ENCODE measurements at places on chromosomes 3 and 15.

DNA sequence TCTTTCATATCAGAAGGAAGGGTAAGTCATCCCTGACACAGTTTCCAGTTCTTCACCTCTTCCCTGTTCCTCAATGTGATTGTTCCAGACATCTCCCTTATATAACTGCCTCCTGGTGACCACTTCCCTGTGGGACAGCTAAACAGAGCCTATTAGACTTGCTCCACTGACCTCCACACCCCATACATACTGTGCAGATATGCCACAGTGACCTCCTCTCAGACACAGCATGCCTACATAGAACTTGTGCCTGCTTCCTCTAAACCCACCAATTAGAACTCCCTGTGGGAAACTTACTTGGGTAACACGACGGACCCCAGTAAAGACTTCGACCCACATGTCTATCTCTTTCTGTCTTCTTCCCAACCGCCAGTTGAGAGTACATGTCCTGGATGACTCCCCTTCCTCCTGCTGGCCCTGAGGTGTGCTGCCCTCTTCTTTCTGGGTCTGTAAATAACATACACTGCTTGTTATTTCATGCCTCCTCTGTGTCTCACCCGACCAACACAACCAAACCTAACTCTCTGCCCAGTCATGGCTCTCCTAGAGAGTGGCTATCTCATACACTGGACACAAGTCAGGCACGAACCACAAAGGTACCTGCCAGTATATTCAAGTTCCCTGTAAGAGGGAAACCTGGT, 53.0 kb downstream of the IGSF11 start:
- DNase-seq: no peak

DNA sequence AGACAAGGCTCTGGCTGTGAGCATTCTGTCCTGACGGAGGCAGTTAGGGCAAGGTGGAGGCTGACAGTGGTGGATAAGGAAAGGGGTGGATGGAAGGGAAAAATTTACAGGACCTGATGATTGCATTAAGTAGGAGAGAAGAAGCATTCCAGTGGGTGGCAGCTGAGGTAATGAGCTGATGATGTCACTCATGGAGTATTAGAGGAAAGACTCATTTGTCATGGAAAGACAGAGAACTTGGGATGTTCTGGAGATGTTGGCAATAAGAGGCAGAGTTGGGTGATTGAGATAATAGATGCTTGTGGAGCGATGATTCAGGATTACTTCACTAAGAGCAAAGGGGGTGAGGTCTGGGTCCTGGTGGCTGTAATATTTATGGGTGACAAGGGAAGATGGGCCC, 63.6 kb upstream of the SCN5A start:
- no peak for DNase-seq

GRCh38 chr3:27976933-27977332, 254.8 kb upstream of the EOMES start:
- DNase-seq: peak; percentile 11

- no peak for DNase-seq
These were observed 10.1 kb upstream of the ITGA11 start for GRCh38 chr15:68442041-68442440.

- no peak for DNase-seq
These were observed 188.9 kb downstream of the TLE3 start for GRCh38 chr15:69908590-69909420.

DNA sequence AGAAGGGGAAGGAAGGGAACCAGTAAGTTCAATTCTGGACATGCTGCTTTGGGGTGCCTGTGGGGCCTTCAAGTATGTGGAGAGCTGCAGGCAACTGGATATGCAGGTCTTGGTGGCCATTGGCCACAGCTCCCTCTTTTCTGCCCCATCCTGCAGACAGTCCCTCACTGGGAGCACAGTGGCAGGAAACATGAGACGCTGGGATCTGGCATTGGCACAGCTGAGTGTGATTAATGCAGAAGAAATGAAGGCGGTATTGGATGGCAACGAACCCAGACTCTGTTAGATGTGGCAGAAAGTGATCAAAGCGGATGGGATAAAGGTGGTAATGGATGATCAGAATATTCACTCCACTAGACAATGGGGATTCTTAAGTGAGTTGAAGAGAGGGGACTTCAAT, 23.2 kb upstream of the VPS8 start:
- no peak for DNase-seq

DNA sequence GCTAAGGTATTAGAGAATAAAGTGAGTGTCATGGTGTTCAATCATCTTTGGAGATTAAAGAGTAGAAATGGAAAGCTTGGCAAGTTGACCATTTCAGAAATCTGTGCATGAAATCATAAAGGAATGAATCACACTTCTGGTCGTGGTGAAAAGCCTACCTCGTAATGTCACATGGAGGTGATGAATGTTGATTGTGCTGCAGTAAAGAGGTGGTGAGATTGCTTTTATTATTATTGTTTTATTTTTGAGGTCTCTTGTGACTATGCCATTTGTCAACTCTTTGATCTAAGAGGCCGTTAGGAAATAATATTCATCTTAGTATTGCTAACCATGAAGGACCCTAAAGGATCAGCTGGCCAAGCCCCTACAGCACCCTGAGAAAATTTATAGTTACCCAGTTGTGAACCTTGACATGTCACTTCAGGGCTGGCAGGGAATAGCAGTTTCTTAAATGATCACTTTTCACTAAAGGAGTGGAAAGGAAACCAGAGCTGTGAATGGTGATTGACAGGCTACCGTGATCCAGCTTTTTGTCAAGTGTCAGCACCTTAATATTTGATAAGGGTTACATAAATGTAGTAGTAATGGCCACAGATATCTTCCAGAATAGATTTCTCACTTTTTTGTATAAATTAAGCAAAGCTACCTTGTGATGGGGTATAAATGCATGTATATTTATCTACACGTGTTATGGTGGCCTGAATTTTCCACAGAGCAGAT, 203.9 kb downstream of the PTPRG start:
- no peak for DNase-seq

DNA sequence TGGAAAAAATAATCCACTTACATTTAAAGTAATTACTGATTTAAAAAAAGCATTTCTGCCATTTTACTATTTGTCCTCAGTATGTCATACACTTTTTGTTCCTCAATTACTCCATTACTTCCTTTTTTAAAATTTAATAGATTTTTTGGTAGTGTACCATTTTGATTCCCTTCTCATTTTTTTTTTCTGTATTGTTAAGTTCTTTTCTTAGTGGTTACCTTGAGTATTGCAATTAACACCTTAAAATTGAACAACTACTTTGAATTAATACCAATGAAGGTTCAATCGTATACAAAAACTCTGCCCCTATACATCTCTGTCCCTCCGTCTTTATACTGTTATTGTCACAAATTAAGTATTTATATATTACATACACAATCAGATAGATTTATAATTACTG, 240.6 kb upstream of the LMCD1 start:
- DNase-seq: no peak

GRCh38 chr3:62529230-62529629, 155.9 kb upstream of the FEZF2 start:
- DNase-seq: no peak

GRCh38 chr3:98990657-98991056, 89.2 kb upstream of the DCBLD2 start:
- DNase-seq: no peak

- no peak for DNase-seq
These were observed 25.2 kb upstream of the TFDP2 start for GRCh38 chr3:142174559-142174958.

DNA sequence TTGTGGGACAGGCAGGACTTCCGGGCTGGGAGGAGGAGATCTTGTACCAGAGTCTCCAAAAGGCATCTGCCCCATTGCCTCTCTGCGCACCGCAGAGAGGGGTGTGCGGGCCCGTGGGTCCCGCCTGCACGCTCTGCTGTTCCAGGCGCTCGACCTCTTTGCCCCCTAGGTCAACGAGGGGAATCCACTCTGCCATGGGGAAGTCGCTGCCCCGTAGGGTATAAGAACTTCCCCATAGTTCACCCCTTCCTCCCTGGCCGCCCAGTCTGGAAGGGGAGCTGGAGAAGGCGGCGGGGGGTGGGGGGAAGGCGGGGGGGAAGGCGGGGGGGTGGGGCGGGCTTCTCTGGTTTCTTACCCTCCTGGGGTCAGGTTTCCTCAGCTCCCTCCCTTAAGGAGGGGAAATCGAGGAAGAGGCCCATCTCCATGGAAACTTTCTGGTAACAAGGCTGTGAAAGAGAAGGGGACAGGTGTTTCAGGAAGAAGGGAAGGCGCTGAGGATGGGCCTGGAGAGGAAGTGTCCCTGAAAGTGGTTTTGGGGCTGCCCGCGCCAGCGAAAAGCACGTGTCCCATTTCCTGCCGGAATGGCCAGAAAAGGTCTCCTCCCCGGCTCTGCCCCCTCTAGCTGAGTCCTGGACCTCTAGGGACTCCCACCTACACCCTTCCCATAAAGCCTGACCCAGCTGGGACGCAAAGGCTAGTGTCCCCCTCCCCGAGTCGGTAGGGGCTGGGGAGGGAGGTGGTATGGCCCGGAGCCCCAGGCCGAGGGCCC, 27.5 kb downstream of the NR1I2 start:
- DNase-seq: no peak

DNA sequence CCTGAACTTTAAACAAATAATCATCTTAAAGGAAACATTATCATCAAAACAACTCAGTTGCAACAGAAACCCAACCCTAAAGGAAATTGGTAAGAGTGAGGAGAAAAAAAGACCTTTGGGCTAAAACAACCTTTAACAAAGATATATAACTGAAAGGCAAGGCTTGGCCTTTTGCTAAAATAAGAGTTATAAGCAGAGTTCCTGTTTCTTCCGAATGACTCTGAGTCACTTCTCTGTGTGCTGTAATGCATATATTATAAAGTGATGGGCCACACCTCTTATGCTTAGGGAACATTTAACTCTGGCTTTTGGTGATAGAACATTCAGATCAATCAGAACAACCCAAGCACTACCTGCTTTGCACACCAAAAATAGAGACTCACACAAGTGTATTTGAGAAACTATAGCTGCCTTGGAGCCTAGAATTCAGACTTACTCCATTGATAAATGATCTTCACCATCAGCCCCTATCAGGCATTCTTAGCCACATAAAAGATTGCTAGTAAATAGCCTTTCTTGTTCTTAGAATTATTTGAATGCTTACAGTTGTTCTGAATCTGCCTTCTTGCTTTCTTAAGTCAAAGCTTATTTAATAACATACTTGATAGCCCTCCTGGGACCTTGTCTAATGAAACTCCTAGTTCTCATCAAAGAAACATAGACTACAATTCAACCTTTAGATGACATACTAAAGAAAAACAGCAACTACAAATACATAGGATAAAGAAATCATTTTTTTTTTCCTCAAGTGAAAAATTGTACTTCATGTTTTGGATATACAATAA, 294.2 kb upstream of the SEMA6D start:
- DNase-seq: no peak

GRCh38 chr3:42702066-42702951, at the start of gene HHATL:
HHATL (minus strand) TSS chr3:42702798; CDS start chr3:42700826, 1,972 bp downstream.
- no peak for DNase-seq

DNA sequence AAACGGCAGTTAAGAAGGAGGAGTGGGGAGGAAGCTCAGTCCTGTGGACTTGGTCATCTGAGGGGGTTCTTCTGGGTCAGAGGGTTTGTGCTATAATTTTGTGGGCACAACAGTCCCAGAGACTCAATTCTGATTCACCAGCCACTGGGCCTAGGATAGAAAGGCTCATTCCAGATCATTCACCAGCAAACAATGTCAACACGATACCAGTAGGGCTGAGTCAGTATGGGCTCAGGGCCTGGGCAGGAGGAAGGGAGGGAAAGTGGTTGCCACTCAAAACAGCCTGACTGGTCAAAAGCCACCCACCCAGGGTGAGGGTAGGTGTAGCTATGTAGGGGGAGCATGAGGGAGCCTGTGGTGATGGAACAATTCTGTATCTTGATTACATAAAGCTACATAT, 86.9 kb upstream of the MEX3B start:
- DNase-seq: no peak

GRCh38 chr15:96064351-96064756, 266.1 kb upstream of the NR2F2 start:
- DNase-seq: no peak

- no peak for DNase-seq
These were observed 160.6 kb upstream of the CHRM5 start for GRCh38 chr15:33807665-33808064.

GRCh38 chr3:98782824-98783500, 19.8 kb downstream of the ST3GAL6 start:
- DNase-seq: no peak

GRCh38 chr3:86830566-86830965, 160.4 kb downstream of the VGLL3 start:
- DNase-seq: no peak

- no peak for DNase-seq
These were observed 141.8 kb downstream of the ALDH1A2 start for GRCh38 chr15:57923750-57924149.

DNA sequence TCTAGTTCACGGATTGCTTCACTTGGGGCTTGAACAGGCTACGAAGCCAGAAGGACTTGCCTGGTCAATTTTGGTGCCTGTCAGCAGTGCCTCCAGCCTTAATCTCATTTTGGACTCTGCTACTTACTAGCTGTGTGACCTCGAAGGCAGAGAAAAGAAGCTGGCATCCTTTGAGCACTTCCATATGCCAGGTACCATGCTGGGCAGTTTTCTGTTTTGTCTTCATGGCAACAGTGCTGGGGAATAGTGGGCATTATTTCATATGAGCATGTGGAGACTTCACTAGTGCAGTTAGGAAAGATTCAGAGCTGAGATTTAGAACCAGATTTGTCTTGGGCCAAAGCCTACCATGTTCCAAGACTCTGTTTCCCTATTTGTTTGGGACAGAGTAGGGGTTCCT, 92.2 kb downstream of the LRTM1 start:
- DNase-seq: no peak

DNA sequence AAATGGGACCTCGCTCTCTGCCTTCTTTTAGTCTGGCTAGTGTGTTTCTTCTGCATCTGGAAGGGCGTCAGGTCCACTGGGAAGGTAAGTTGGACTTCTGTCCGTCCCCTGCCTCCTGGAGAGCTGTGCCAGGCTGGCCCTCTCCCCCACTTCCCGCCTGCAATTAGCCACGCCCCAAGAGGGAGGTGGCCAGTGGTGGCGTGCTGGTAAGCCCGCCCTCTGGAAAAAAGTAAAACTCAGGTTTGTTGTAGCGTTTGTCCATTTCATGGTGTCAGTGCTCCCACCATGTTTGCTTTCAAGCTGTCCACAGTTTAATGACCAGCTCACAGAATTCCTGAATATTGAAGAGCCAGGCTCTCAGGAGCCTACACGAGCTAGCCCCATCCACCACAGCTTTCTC, 55.6 kb downstream of the SLC6A6 start:
- no peak for DNase-seq

- no peak for DNase-seq
These were observed 8.9 kb downstream of the ABI3BP start for GRCh38 chr3:100984308-100984707.

DNA sequence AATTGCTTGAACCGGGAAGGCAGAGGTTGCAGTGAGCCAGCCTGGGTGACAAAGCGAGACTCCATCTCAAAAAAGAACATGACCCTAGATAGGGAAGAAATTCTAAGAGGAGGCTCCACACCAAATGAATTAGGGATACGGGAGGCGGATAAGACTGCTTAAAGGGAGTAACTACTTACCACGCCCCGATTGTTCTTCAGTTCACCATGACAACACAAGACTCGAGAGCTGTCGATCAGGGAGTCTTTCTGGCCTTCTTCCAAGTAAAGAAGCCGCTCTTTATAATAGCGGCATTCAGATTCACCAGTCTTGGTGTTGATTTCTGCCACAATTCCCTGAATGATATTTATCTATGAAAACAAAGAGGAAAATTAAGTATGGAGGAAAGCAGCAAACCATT, 53.9 kb upstream of the TASOR start:
- DNase-seq: no peak

- DNase-seq: no peak
These were observed 252.8 kb downstream of the NTRK3 start for GRCh38 chr15:88003541-88004327.

GRCh38 chr15:70199540-70200410, 102.1 kb upstream of the TLE3 start:
- DNase-seq: no peak

Data from activated CD4-positive, alpha-beta T cell treated with anti-CD3 and anti-CD28 coated beads, Interleukin-2, Interleukin-4, amounts not matched to agents 100 ng/mL and 50 ng/mL, durations not matched to agents 16 hours and 8 hours (primary cell).